ENCODE measurements at places on chromosomes 4 and X.

- no peak for DNase-seq
Observed at GRCh38 chrX:136725441-136726104, 55.2 kb downstream of the ARHGEF6 start.

DNA sequence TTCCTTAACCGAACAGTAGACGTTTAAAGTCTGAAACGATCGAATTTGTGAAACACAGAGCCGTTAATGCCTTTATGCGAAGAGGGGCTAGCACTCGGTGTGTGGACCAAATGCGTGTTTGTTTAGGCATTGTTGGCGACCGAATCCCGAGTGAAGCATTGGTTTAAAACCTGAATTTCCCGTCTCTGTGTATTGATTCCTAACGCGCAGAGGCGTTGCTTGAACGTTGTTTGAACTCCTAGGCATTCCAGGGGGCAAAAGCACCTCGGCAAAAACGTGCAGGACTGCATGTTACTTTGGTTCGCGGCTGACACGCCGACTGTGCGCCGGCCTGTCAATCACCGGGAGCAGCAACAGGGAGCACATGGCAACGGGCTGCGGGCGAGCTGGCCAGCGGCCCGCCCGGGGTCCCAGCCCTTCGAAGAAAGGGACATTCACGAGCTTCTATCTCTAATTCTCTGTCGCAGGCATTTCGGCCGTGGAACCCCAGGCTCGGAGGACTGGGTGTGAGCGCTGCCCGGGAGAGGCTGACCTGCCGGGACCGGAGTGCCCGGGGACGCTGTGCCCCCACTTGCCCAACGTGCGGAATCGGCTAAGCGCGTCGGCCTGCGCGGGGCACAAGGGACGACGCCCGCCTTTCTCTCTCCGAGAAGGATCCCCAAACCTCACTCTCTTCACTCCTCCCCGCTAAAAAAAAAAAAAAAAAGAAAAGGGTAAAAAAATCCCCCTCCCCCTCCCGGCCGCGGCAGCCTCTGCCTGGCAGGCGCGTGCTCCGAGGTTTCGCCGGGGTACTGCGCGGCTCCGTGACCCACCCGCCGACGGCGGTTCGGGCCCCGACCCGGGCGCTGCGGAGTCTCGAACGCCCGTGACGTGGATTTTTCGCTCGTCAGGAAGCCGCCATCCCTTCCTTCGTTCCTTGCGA is 810 bp downstream of the SPRY1 start:
- peak; percentile 8 for DNase-seq

GRCh38 chr4:100189820-100190642 is at the start of gene DDIT4L:
Gene DDIT4L (minus strand): TSS chr4:100190468. CDS start chr4:100189983, 485 bp downstream.
- DNase-seq: no peak

DNA sequence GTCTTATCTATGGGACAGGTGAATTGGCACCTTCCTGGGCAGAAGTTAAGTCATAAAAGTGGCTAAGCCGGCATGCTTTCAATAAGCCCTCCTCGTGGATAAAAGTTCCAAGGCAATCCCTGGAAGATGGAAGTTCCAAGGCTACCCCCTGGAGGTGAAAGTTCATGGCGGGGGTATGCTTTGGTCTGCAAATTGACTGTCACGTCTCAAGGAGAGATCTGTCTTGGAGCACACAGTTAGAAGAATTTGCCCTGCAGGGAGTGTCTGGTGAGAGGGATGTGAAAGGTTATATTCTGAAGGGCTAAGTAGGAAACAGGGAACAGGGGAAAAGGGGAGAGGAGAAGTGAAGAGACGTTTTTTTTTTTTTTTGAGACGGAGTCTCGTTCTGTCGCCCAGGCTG is 26.2 kb upstream of the GPR173 start:
- no peak for DNase-seq

DNA sequence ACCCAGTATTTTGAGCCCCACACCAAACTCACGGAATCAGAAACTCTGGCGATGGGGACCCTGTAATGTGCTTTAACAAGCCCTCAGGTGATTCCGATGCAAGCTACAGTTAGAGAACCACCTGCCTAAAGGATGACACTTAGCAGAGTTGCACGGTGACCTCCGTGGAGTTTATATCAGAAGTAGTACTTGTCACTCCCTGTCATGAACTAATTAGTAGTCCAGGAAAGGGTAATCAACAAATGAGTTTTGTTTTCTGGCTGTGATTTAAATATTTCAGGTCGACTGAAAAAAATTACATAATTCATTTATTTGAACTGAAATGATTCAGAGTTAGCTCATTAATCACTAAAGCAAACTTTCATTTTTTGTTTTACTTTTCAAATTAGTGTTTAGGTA is 56.4 kb downstream of the TMA16 start:
- no peak for DNase-seq

GRCh38 chr4:64584125-64584524 is 174.9 kb upstream of the TECRL start:
- no peak for DNase-seq

- DNase-seq: peak; percentile 44
Observed at GRCh38 chr4:27010334-27010940, 149.8 kb downstream of the STIM2 start.

- DNase-seq: no peak
Observed at GRCh38 chr4:28228561-28229491, 1368.2 kb downstream of the STIM2 start.

DNA sequence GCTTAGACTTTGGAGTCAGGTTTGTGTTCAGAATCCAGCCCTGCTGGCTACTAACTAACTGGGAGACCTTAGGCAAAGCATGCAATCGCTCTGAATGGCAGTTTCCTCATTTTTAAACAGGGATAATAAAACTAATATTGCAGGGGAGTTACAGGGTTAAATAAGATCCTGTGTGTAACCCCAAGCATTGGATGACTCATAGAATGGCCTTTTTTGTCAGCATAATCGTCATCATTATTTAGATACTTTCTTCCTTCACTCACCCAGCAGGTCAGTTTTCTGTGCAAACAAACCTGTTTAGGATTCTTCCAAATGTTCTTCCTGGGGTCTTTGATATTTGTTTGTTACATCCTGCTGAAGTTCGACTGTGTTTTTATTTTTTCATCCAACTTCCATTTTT is 208.2 kb downstream of the EVC2 start:
- no peak for DNase-seq

DNA sequence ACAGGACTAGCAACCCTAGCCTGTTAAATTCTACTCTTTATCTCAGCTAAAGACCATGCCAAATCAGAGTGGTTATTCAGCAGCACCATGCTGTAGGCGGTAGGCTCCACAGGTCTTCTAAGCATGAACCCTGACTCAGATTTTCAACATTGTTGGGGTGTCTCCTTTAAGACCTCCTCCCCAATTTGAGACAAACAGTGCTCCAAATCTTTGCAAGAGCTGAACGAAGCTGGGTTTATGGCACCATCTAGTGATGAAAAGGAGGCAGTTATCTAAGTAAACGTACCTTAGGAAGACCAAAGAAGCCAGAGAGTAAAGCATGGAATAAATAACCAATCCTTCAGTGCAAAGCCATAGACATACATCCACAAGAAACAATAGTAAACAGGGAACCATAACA is 334.5 kb upstream of the SLC7A11 start:
- no peak for DNase-seq

DNA sequence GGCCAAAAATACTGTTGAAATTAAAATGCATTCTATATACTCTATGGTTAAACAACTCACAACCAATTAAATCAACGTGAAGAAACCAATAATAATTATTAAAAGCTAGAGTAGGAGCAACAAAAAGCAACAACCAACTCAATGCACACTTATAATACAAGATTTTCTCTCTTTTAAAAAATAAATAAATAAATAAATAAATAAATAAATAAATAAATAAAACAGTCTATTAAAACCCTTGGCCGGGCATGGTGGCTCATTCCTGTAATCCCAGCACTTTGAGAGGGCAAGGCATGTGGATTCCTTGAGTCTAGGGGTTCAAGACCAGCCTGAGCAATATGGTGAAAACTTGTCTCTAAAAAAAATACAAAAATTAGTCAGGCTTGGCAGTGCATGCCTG is 62.7 kb downstream of the ENOX2 start:
- DNase-seq: no peak

GRCh38 chr4:26217961-26218676 is 102.7 kb upstream of the RBPJ start:
- no peak for DNase-seq

GRCh38 chr4:105193536-105193935 is 46.9 kb downstream of the TET2 start:
- DNase-seq: no peak

DNA sequence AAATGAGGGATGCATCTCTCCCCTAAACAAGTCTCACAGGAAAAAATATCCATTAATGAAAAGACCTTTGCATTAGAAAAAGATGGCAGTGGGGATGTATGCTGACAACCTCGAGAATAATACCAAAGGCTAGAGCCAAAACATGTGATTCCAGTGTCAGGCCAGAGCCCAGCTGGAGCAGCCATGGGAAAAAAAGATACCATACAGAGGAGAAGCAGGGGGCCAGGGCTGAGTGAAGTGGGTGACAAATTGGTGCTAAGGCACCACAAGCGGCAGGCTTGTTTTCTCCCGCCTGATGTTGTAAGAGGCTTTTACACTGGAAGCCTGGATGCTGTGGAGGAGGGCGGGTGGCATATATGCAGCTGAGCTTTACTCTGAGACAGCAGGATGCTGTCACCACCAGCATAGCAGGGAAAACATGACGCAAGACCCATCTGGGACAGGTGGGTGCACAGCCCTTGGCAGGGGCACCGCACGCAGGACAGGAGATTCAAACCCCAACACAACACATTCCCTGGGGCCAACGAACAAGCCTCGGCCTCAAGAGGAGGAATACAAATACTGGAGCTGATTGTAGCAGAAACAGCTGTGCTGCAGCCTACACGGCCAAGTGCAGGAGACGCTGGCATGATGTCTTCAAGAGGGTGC is 91.9 kb downstream of the TSPAN5 start:
- DNase-seq: no peak

DNA sequence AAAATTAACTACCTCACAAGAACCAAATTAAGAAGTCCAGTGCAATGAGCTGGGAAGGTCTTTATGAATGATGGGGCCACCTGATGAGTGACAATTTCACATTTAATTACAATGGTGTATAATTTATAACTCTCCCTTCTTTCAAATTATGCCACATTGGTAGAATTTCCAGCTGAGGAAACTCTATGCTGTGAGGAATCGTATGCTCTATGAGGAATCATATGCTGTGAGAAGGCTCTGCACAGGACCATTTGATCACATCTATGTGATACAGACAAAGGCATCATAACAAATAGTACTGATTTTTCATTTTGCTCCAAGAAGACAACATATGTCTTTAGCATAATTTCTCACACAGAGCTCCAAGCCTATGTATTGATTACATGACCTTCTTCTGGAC is 69.3 kb downstream of the PDHA2 start:
- DNase-seq: no peak

GRCh38 chrX:39171686-39172085 is 370.4 kb downstream of the MID1IP1 start:
- DNase-seq: no peak

- no peak for DNase-seq
Observed at GRCh38 chr4:38560340-38560739, 103.7 kb upstream of the KLF3 start.

DNA sequence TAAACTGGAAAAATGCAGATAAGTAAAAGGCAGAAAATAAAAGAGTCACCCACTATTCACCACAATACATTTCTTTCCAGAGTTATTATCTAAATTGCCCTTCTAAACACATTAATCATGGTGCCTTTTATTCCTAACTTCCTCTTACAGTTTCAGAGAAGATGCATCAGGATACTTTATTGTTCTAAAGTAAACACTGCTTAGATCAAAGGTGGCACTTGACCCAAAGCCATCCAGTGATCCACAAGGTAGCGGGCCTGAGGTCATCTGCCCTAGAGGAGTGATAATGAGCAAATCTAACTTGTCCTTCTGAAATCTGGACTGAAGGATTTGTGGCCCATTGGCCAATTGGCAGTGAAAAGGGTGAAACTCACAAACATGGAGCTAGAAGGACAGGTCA is 12.0 kb upstream of the TMEM154 start:
- DNase-seq: no peak

GRCh38 chr4:169099771-169100180 is 89.7 kb upstream of the CBR4 start:
- DNase-seq: no peak

GRCh38 chrX:13763489-13763888 is 28.9 kb downstream of the OFD1 start:
- DNase-seq: no peak

- no peak for DNase-seq
Observed at GRCh38 chr4:76568262-76568661, 133.2 kb downstream of the SHROOM3 start.

DNA sequence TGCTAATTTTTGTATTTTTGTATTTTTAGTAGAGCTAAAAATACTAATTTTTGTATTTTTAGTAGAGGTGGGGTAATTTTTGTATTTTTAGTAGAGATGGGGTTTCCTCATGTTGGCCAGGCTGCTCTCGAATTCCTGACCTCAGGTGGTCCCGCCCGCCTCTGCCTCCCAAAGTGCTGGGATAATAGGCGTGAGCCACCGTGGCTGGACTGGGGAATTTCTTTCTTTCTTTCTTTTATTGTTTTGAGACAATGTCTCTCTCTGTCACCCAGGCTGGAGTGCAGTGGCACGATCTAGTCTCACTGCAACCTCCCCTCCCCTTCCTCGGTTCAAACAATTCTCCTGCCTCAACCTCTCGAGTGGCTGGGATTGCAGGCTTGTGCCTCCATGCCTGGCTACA is 83.0 kb downstream of the FAM193A start:
- DNase-seq: no peak

GRCh38 chr4:182629096-182629495 is 288.1 kb downstream of the DCTD start:
- no peak for DNase-seq

GRCh38 chrX:27918799-27919198 is 62.5 kb downstream of the DCAF8L1 start:
- no peak for DNase-seq

DNA sequence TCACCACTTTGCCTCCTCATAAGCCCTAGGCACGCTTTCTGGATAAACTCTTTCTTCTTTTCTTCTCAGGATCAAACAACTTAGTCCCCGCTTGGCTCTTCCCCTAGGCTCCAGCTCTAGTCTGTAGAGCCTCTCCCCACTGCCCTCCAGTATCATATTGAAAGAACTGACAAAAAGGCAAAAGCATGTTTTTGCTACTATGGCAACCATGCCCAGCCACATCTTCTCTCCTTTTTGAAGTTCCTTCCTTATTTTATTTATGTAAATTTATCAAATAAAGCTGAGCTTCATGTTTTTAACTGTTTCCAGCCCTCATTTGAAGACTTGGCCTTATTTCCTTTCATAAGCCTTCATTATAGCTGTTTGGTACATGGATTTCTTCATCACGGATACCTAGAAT is 86.0 kb upstream of the LIMCH1 start:
- DNase-seq: no peak

- DNase-seq: no peak
Observed at GRCh38 chr4:76708971-76709771, 188.8 kb downstream of the SOWAHB start.

GRCh38 chrX:64190136-64190740 is 15.3 kb downstream of the AMER1 start:
- no peak for DNase-seq

DNA sequence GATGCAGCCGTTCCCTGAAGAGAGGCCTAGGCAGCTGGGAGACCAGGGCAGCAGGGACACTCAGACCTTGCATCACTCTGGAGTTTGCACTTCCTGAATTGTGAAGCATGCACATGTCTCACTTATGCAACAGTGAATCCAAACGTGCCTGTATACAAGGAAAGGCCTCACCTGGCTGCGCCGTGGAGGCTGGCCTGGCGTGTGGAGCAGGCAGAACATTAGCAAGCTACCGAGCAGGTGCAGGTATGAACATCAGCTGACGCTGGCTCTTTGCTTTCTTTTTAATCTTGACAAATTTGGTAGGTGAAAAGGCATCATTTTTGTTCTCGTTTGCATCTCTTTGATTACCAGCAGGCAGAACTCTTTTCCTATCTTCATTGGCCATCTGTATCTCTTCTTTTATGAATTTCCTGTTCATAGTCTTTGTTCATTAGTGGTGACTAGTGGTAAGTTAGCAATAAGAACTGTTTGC is 37.1 kb upstream of the IRAK1 start:
- DNase-seq: no peak
